ENCODE measurements at places on chromosomes 7 and 10. TPM values are rescaled to one million over a fixed set of nuclear protein-coding genes. Genes with fewer than 3 reads are reported as not detected.

- DNase-seq, result no peak
Measured at GRCh38 chr7:98434087-98434486, 33.2 kb upstream of the BAIAP2L1 start.

DNA sequence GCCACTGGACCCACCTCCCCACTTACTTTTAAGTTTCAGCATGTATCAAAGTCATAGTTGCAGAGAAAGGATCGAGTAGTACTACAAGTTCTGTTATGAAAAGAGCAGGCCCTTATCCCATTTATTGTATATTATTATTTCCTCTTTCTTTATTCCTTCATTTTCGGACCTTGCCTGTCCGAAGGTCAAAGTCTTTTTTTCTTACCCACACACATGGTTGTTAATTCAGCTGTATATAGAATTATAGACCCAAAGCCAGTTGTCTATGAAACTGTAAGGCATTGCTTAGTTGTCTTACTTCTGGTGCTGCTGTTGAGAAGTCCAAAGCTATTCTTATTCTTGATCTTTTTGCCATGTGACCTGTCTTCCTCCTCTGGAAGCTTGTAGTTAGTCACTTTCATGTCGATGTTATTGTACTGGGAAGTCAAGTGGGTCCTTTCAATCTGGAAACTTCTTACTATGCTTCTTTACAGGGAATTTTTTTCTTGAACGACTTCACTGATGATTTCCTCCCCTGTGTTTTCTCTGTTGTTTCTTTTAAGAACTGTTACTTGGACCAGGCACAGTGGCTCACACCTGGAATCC, 8.3 kb downstream of the NUDT5 start:
- DNase-seq, result no peak

DNA sequence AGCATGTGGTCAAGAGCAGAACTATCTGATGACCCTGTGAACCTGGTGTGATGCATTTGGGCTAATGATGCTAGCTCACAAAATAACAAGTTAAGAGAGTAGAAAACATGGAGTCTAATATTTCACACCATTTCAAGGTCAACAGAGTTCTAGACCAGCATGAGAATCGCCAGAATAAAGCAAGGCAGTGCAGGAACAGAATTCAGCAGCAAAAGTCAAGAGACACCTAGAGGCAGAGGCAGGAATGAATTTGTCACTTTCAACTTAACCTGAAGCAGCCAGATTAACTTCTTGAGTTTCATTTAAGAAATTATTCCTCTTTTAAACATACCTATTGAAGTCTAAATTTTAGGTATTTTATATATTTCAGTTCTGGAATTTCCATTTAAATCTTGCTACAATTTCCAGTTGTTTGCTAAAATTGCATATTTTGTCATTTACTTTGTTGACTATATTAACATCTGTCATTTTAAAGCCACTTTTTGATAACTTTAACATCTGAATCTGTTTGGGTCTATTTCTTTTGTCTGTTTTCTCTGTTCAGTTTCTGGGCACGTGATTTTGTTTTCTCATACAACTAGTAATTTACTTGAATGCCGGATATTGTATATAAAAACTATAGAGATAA, 44.2 kb upstream of the PRSS58 start:
- peak; percentile 65 for DNase-seq

Gene SRRM3
- 0.36 TPM for total RNA-seq

Gene OR13A1
- under 0.01 TPM for total RNA-seq

DNA sequence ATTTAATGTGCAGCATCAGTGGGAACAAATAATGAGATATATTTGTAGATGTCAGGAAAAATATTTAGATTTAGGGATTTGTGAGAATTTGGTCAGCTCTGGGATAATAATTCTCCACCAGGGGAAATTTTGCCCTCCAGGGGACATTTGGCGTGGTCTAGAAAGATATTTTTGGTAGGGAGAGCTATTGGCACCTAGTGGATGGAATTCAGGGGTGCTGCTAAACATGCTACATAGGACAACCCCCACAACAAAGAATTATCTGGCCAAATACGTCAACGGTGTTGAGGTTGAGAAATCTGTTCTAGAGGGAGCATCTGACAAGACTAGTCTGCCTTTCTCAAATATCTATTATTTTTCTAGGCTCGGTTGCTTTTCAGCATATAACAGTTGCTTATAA, 2.1 kb downstream of the ADK start:
- DNase-seq, result no peak

DNA sequence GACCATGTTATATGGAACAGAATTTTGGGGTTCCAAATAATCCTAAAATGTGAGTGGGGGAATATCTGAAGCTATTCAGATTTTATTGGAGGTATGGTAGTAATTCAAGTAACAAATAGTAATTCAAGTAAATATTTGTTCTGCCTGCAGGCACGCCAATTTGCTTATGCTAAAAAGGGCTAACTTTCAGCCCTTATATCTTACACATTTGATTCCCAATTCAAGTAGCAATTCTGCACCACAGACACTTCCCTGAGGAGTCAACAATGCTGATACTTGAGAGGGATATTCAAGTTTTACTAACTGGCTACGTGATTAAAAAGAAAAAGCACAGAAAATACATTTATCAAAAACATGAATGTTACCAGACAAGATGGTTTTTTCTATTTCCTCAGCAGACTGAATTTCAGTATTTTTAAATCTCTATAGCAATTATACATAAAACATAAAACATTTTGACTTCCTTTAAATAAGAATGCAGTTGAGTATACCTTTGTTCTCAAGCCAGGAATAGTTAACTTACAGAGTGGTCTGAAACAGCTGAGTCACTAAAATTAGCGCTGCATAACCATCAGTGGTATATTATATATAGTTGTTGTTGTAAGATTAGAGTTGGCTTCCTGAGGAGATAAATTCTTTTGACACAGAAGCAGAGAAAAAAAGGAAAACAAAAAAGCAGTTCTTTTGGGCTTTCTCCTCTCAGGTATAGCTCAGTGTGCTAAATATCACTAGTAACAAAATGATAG, 33.9 kb downstream of the MTPN start:
- DNase-seq, result no peak

- peak; percentile 83 for DNase-seq
Measured at GRCh38 chr10:32961895-32962369, 3.9 kb upstream of the ITGB1 start.
